AG04450 (cell line): ENCODE measurements at places on chromosomes 7 and 10.

GRCh38 chr10:128867210-128867609 is 599.8 kb upstream of the MGMT start:
- no peak for DNase-seq

- DNase-seq = no peak
These were observed 25.1 kb downstream of the CYP26A1 start for GRCh38 chr10:93098816-93099215.

DNA sequence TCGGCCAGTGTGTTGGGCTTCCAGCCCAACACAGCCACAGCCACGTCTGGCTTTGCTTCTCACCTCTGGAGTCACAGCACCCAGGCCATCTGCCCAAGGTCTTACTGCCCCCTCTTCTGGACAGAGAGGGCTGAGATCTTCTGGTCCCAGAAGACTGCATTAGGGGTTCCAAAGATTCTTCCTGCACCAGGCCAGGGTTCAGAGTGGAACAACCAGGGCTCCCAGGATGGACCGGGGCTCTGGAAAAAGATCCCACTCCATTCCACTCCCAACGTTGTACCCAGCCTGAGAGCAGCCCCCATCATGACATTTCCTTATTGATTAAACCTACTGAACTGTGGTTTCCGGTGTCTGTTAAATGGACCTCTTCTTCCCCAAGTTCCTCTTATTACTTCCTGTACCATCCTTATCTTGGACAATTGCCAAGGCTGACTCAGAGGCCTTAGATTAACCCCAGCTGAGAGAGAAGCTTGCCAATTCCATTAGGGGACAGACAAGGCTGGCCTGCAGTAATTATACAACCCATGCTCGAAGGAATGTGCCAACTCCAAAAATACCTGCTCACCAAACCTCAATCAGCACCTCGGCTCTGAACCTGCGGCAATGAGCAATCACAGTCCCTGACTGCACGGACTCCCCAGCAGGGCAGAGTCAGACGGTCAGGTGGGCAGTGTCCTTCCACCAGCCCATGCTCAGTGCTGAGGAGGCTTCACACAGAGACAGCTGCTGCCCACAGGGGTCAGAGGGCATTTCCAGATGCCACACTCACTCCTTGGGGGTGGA is 47.9 kb upstream of the NPFFR1 start:
- DNase-seq = peak; percentile 80

- DNase-seq = no peak
These were observed 83.7 kb downstream of the ZMIZ1 start for GRCh38 chr10:79152423-79152817.
